Aorta (tissue), 5 donors: ENCODE measurements at places on chromosomes 2 and 18. TPM values are rescaled to one million over a fixed set of nuclear protein-coding genes. Genes with fewer than 3 reads are reported as not detected.

The LINC00305 gene
- not detected for total RNA-seq

The UPP2 gene
- not detected for total RNA-seq

The CDKL4 gene
- total RNA-seq, result 1.3 TPM

The FAM228A gene
- 3.9 TPM for total RNA-seq

The CGREF1 gene
- total RNA-seq, result 8.6 TPM

The CPLX4 gene
- total RNA-seq, result not detected

The OST4 gene
- 219 TPM for total RNA-seq

The TMEM200C gene
- total RNA-seq, result 0.06 TPM

The FOXD4L1 gene
- total RNA-seq, result 0.27 TPM

The ECEL1 gene
- total RNA-seq, result 7.2 TPM

The SKA1 gene
- 0.42 TPM for total RNA-seq

The TUBB8B gene
- total RNA-seq, result not detected

The HOXD12 gene
- total RNA-seq, result not detected

The GRB14 gene
- total RNA-seq, result 6.2 TPM

The RIT2 gene
- total RNA-seq, result not detected

The FLACC1 gene
- total RNA-seq, result 6.1 TPM

The LAPTM4A gene
- 241 TPM for total RNA-seq

The TRIM43 gene
- total RNA-seq, result not detected

The CCDC148 gene
- 1.6 TPM for total RNA-seq

The IL36B gene
- total RNA-seq, result not detected

The SIGLEC15 gene
- 0.91 TPM for total RNA-seq

The CXCR1 gene
- total RNA-seq, result 3.5 TPM

The PRSS56 gene
- total RNA-seq, result not detected

The UGT1A1 gene
- total RNA-seq, result not detected
